Right renal pelvis (tissue), 4 donors: ENCODE measurements at places on chromosomes 3 and 15. TPM values are rescaled to one million over a fixed set of nuclear protein-coding genes. Genes with fewer than 3 reads are reported as not detected.

DNA sequence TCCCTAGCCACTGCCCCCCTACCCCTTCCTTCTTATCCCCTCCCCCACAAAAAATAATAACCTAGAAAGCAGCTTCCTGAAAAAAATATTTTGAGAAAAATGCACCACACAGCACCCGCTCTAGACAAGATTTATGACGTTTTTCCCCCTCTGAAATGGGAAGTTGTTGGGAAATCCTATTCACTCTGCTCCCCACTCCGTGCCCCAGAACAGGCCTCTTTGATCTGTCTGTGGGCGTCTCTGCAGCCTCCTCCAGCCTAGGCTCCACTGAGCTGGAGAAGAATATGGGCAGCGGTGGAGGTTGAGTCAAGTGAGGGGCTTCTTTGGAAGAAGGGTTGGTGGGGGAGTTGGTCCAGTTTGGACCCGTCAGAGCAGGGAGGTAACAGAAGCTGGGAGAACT lies 28.5 kb upstream of the POLG start:
- DNase-seq, result no peak

The GOLGA8S gene
- polyA plus RNA-seq, result 0.95 TPM

GRCh38 chr15:29054171-29055045 lies 168.6 kb downstream of the APBA2 start:
- DNase-seq, result no peak

The RAD18 gene
- 11.2 TPM for polyA plus RNA-seq

DNA sequence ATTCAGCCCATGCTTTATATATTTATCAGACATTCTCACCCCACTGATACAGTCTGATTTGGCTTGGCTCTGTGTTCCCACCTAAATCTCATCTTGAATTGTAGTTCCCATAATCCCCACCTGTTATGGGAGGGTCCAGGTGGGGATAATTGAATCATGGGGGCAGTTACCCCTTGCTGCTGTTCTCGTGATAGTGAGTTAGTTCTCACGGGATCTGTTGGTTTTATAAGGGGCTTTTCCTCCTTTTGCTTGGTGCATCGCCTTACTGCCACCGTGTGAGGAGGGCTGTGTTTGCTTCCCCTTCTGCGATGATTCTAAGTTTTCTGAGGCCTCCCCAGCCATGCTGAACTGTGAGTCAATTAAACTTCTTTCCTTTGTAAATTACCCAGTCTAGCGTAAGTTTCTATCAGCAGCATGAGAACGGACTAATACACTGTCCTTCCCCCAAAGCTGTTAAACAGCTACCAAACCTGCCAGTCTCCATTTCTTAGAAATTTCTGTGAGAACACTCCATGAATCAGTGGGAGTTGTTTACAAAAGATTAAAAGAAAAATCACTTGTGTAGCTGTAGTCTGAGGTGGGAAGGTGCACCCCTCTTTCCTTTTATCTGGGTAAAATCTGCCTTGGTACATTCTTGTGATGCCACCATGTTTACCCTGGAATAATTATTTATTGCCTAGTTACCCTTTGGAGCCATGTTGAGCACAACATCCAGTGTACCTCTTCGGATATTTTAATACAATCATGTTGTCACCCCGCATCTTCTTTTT lies 160.5 kb downstream of the THSD4 start:
- DNase-seq, result no peak

DNA sequence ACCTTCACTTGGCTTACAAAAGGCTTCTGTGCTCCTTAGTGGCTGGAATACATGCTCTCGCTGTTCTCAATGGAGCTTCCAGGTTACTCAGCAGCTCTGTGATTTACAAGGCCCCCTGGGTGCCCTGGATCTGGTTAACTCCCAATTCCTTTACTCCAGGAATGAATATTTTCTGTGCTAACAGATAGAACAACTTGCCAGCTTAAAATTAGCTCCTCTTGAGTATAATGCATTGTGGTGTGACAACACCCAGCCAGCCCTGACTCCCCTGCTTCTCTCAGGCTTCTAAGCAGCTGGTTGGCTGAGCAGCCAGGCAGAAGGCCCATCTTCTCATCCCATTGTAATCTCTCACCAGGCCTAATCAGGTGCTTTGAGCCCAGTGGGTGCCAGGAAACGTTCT lies 246.4 kb downstream of the ALCAM start:
- DNase-seq, result no peak

GRCh38 chr3:42764561-42765295 lies 8.3 kb downstream of the CCDC13 start:
- no peak for DNase-seq

The TRAT1 gene
- polyA plus RNA-seq, result not detected

GRCh38 chr15:40543631-40544294 lies 21.1 kb downstream of the CCDC32 start:
- no peak for DNase-seq

GRCh38 chr15:77285057-77285997 lies 134.6 kb downstream of the PEAK1 start:
- no peak for DNase-seq

- DNase-seq, result no peak
Measured at GRCh38 chr3:18891641-18892040, 256.7 kb upstream of the KCNH8 start.

GRCh38 chr3:164752812-164753211 lies 325.5 kb downstream of the SI start:
- no peak for DNase-seq

DNA sequence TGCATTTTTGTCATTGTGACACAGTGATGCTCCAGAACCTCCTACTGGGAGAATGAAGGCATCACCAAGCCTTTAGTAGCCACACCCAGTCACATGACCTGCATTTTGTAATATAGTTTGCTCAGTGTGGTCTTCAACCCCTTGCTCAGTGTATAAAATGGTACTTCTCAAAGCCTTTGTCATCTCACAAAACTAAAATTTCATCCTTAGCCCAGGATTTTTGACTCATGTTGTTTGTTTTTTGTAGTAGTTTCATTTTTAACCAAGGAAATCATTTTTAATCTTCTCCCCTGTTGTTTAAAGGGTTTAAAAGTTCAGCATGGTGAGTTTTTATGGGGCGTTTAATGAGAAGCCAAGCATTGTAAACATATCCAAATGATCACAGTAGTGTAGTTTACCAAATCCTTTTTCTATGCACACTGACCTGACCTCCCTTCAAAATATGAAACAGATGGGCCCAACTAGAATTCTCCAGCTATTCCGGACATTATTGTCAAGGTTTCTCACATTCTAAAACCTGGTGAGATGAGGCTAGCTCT lies 123.5 kb upstream of the IL12A start:
- DNase-seq, result no peak

The APOD gene
- 13.7 TPM for polyA plus RNA-seq

- DNase-seq, result no peak
Measured at GRCh38 chr15:91936182-91936775, 82.8 kb downstream of the SLCO3A1 start.

GRCh38 chr15:90063770-90064247 lies 38.5 kb downstream of the IDH2 start:
- DNase-seq, result no peak

DNA sequence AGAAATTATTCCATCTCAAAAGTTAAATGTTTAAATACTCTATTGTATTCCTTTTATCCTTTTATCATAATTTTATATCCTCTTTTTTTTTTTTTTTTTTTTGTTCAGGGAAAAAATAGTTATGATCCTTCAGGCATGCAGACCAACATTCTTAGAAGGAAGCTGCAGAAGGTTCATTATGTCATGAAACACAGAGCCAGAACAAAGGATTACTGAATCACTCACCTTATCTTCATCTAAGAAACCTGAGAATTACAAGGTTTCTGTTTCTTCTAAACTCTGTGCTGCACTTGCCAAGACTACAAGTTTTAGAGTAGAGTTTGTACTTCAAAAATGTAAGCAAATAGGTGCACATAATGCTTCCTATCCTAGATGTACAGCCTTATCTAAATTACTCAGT lies 3.3 kb downstream of the PLCH1 start:
- DNase-seq, result no peak

The ISG20 gene
- polyA plus RNA-seq, result 0.39 TPM

DNA sequence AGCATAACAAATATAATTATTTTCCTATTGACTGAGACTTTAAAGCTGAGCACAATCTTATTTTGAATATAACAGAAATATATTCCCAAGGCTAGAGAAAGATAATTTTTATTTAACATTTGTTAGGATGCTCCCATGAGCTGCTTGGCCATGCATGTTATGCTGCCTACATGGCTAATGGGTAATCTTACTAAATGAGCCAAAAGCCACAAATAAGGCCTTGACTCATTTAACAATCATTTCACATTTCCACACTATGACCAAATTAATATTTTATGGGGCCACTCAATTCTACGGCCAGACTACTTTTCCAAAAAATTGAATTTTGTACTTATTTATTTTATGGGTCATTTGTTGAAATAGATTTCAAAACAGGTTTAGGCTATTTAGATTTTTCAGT lies 141.7 kb downstream of the MEIS2 start:
- DNase-seq, result no peak

DNA sequence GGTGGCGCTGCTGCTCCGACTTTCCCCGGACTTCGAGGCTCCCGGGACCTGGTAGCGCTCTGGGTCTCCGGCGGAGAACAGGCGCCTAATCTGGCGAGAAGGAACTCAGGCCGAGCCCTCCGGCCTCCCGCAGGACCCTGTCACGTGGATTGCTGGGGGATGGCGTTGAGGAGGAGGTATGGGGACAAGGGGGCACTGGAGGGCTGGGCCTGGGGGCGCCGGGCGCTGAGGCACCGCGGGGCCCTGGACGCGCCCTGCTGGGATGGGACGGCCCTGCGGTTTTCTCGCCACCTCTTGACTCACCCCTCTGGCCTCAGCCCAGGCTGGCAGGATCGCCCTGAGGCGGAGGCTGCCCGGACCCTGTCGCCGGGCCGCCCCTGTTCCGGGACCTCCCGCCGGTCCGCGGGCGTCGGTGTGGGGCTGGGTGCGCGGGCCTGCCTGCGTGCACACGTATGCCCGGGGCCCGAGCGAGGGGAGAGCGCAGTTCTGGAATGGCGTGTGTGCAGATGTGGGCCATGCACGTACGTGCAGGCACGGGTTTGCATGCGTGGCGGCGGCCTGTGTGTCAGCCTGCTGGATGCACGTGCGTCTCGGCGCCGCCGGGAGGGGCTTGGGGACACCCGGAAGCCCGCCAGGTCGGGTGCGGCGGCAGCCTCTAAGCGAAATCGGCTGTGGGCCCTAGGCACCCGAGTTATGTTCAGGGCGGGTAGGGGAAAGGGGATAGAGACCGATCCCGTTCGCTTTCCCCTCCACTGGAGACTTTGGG lies 752 bp downstream of the C15orf39 start:
- no peak for DNase-seq

DNA sequence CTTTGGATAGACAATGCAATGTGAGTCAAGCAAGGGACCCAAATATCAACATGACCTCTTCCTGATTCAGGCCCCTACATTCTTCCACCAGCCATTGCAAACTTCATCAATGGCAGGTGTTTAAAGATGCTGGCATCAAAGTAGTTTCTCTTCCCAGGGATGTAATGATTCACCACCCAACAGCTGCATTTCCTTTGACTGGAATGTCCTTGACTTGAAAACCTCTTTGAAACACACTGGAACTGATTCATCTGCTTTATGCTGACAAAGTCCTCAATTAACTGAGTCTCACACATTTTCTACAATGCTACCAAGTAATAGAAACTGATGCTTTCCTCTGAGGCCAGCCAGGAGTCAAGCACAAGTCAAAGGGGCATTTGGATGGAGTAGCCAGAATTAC lies 385.5 kb downstream of the GBE1 start:
- DNase-seq, result no peak

DNA sequence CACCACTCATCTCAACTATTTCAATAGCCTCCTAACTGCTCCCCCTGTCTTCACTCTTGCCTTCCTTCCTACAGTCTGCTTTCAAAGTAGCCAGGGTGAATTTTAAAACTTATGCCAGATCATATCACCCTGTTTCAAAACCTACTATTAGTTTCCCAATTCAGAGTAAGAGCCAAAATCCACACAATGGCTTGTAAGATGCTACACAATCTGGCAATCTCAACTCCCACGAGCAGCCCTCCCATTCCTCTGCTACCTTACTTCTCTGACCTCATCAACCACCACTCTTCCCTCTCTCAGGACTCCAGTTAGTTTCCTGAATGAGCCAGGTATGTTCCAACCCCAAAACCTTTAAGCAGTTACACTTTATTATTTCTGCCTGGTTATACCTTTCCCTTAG lies 62.5 kb downstream of the VPS13C start:
- no peak for DNase-seq

DNA sequence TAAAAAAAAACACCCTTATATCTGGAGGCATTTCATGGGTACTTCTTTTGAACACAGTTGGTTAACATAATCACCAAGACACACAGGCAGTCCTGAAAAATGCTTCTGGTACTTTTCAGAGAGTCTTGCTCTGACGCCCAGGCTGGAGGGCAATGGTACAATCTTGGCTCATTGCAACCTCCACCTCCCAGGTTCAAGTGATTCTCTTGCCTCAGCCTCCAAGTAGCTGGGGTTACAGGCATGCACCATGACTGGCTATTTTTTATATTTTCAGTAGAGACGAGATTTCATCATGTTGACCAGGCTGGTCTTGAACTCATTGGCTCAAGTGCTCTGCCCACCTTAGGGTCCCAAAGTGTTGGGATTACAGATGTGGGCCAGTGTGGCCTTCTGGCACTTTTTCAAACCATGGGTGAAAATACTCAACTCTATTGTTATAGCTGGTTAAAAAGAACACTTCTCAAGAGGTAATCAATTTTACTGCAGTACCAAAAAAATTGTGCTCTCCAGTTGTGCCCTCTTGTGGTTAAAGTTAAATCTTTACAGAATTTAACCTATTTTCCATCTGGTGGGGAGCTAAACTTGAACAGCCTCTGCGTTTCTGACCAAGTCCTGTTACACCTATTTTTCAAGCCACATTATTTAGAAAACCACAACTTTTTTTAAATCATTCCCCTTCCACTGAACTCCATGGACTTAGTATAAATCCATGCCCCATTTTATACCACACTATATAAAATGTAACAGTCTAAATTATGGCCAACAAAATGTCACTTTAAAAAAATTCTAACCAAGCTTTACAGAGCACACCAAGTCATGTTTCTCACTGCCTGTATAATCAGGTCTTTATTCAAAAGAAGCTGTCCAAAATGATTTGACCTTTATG lies 1.2 kb upstream of the SNAPC5 start:
- no peak for DNase-seq

- no peak for DNase-seq
Measured at GRCh38 chr3:119657887-119658702, 2.3 kb downstream of the POPDC2 start.

- no peak for DNase-seq
Measured at GRCh38 chr15:42120285-42120684, 25.9 kb upstream of the PLA2G4D start.

DNA sequence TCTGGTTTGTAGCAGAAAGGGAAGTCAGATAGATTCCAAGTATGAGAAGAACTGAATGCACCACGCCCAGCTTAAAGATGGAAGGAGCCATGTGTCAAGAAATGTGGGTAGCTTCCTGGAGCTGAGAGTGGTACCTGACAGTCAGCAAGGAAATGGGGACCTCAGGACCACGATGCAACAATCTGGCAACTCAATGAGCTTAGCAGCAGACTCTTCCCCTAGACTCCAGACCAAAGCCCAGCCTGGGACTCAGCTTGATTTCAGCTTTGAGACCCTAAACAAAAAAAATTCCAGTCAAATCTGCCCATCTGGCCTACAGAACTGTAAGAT lies 24.4 kb downstream of the MIX23 start:
- DNase-seq, result no peak

GRCh38 chr3:182621435-182622240 lies 171.7 kb upstream of the ATP11B start:
- no peak for DNase-seq
